Common myeloid progenitor, CD34-positive (primary cell): ENCODE measurements at places on chromosomes 4 and X.

DNA sequence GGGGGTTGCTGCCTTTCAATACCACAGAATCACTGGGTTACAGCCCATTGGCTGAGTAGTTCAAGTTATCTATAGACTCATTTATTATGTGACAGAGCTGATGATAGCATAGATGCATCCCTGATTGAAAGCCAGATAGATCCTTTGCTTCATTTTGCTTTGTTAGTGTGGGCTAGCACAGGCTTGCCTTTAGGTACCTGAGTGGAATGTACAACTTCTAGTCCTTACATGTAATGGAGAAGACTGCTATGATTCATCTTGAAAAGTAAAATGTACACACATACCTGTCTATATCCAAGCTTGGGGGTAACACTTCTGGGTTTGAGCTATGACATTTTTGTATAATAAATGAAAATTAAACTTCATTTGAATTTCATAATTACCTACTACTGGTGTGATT, 226.0 kb upstream of the FTHL17 start:
- no peak for DNase-seq

DNA sequence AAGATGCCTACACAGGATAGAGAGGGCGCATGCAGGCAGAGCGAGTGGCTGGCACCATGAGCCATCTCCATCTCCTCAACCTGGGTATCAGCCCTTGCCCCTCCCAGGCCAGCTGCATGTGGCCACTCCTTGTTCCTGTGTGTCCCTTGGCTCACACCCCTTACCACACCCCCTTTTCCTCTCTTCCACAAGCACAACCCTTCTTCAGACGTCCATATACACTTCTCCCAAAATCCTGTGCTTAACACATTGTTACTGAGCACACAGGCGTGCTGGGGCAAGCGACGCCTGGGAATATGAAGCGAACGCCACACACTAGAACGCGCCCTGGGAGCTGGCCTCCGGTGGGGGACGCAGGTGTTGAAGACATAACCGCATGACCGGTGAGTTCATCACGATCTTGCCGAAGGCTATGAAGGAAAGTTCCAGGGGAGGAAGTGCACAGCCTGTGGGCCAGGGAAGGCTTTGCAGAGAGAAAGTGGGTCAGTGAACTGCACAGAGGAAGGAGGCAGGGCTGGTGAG, 19.1 kb upstream of the KIAA0232 start:
- no peak for DNase-seq

GRCh38 chr4:152273343-152273742, 262.5 kb downstream of the FBXW7 start:
- DNase-seq: no peak

- DNase-seq: no peak
Observed at GRCh38 chr4:131054489-131055019, 1958.6 kb downstream of the C4orf33 start.

- no peak for DNase-seq
Observed at GRCh38 chrX:104316739-104317138, 62.0 kb upstream of the ESX1 start.

GRCh38 chrX:22186165-22186564, 86.5 kb upstream of the CBLL2 start:
- DNase-seq: no peak
